Fibroblast of mammary gland (primary cell): ENCODE measurements at places on chromosomes 12 and 14.

DNA sequence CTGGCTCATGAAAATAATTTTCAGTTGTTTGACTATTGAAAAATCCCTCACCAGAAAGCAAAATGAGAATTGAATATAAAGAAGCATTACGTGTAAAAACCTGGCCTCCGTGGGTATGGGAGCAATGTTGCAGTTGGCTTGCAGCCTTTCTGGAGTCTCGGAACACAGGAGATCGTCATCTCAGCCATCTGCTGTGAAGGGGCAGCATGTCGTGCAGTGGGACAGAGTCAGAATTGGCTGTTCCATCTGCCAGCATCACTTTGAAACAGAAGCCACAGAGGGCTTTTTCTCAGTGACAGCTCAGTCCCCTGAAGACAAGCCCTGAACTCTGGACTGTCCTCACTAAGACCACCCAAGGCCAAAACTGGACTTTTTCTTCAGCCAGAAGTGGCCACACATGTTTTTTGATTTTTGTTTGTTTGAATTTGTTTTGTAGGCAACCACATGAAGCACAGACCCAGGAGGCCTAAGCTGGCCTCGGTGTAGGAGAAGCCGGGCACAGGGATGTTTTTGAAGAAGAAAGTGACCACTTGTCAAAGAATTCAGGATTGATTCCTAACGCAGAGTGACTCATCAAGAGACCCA, 170.8 kb upstream of the DYRK2 start:
- no peak for DNase-seq

DNA sequence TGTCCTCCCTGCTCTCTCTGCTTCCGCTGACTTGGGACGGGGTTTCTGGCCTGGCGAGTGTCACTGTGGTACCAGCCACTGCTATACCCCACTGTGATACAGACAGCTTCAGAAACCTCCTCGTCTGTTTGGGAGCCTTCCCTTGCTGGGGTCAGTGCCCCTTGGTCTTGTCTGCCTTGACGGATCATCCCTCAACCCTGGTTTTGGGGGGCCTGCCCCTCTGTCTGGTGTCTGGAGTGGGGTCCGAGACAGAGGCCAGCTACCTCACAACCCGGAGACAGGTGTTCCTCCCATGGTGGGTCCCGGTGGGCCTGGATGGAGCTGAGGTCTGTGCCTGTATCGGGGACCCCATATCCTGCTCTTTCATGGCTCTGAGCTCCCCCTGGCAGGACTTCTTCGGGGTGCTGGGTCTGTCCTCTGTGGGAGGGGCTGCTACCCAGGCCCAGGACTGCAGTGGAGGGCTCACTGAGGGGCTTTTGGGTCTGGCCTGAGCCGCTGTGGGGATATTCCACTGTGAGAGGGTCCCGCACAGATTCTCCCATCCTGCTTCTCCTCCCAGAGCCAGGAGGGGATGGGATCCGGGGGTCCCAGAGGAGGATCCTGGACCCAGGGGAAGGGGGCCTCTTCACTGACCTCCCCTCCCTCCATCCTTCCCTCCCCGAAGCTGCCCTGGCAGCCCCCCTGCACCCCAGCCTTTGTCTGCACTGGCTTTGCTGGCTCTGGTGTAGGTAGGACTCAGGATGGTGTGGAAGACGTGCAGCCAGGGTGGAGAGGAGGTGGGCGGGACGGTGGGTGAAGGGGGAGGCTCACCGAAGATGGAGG, 365.5 kb downstream of the TMEM121 start:
- DNase-seq = no peak

DNA sequence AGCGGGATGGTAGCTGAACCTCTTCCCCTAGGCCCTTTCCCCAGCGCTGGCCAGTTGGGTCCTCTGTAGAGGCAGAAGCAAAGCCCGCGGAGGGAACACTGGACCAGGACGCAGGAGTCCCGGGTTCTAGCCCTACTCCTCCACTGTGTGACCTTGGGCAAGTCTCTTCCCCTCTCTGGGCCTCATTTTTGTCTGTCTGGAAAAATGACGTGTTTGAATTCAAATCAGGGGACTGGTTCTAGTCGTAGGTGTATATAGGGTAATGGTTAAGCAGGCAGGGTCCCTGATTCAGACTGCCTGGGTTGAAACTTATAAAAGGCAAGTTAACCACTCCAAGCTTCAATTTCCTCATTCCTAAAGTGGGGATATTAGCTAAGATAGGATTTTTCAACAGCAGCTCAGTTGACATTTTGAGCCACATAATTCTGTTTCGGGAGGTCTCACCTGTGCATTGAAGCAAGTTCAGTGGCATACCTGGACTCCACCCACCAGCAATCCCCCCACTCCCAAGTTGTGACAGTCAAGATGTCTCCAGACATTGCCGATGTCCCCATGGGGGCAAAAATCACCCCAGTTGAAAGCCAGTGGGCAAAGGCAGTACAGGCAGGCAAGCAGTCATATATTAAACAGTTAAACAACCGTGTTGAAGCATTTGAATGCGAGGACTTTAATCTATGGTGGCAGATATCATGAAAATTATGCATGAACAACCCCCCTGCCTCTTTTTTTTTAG, 899 bp downstream of the TPCN1 start:
- no peak for DNase-seq

- peak; percentile 94 for DNase-seq
Measured at GRCh38 chr12:29245246-29245645, 96.2 kb downstream of the FAR2 start.

DNA sequence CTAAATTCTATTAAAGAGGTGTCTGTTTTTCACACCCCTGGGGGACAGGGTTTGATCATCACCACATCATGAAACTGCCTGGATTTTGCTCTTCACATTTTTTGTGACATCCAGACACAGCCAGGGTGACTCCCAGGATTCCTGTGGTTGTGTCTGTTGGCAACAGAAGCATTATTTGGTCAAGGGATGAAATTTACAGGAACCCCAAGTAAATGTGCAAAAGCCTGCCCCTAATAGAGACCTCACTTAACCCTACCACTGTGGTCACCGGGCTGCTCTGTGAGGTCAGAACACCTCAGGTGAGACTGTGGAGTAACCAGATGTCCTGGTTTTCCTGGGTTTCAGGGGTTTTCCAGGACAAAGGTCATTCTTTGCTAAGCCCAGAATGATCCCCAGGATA, 103.8 kb downstream of the DAD1 start:
- DNase-seq = no peak

- peak; percentile 15 for DNase-seq
Measured at GRCh38 chr12:124240493-124240892, 54.4 kb upstream of the RFLNA start.

DNA sequence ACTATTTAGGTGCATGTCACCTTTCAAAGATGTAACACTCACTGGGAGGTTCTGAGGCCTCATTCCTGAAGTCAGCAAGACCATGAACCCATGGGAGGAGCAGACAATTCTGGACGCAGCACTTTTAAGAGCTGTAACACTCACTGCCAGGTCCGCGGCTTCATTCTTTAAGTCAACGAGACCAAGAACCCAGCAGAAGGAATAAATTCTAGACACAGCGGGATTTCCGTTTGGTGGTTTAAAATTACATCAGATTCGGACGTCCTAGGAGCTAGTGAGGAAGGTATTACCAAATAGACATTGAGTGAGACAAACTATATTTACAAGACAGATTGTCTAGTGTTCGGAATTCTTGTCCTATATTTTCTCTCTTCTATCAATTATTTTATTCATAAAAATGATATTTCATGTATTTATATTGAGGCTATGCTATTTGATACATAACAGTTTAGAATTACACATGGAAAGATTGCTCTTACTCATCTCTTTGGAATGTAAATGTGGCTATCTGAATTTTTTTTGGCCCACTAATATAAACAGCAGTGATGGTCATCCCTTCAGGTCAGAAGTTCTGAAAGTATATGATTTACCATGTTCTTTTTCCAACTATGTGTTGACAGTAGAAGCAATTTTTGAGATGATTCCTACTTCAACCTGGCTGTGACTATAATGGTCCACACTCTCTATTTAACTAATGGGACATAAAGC, 1973.0 kb upstream of the FLRT2 start:
- peak; percentile 71 for DNase-seq

GRCh38 chr14:55303125-55303499, 31.9 kb downstream of the FBXO34 start:
- DNase-seq = no peak

DNA sequence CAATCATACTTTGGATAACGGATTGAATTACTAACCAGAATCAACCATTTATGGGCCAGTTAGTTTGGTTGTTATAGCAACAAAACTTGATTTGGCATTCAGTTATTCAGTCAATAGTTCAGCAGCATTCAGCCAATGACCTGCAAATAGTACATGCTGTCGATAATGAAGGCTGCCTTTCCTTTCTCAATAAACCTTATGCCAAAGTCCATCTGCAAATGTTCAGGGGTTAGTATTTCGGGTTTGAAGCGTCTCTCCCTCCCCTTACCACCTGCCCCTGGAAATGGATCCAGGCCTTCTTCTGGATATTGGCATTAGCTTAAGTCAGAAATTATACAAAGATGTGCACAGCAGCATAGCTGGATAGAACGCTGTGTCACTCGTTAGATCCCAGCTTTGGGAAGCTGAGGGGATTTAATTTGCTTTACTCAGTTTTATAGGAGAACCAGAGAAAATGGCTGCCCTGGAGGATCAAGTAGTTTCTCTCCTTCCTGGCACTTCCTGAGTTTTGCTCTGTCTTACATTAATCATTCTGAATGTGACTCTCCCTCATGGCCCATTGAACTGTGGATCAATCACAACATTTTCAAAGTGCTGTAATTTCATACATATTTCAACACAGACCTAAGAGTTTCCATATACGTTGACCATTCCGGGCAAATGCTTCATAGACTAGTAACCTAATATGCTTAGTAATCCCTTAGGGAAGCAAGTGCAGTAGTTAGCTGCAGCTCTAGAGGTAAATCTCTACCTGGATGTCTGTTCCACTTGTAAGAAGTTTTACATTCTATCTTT, 46.7 kb upstream of the PTPRR start:
- no peak for DNase-seq

DNA sequence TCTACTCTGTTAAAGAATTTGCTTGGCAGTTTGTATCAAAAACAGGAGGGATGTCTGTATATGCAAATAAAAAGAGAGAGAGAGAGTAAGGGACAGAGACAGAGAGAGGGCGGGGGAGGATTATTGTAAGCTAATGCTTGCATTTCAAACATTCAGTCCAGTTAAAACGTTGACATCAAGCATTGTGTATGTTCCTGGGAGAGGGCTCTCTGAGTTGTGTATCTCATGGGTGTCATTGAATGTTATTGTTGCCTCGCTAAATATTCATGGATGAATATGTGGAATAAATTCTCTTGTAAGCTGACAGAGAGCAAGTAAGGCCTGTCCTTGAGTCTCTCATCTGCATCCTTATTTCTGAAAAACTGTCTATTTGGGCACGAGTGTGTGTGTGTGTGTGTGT, 78.8 kb upstream of the VRK1 start:
- no peak for DNase-seq

- DNase-seq = no peak
Measured at GRCh38 chr14:103522649-103523574, at the start of gene CKB. TSS of gene CKB (minus strand) at chr14:103522830. CDS start at chr14:103522493, 337 bp downstream.

DNA sequence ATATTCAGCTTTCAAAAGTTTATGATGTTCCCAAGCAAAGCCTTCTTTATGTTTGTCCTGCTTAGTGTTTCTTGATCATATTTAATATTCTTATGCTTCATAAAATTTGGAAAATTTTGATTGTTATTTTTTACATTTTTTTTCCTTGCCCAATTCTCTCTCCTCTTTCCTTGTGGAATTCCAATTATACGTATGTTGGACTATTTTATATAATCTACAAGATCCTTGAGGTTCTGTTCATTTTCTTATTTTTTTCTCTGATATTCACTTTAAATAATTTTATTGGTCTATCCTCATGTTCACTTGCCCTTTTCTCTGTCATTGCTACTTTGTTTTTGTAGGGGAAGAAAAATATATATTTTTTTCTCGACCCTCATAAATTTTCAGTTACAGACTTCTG, 167.7 kb downstream of the DYRK2 start:
- no peak for DNase-seq

DNA sequence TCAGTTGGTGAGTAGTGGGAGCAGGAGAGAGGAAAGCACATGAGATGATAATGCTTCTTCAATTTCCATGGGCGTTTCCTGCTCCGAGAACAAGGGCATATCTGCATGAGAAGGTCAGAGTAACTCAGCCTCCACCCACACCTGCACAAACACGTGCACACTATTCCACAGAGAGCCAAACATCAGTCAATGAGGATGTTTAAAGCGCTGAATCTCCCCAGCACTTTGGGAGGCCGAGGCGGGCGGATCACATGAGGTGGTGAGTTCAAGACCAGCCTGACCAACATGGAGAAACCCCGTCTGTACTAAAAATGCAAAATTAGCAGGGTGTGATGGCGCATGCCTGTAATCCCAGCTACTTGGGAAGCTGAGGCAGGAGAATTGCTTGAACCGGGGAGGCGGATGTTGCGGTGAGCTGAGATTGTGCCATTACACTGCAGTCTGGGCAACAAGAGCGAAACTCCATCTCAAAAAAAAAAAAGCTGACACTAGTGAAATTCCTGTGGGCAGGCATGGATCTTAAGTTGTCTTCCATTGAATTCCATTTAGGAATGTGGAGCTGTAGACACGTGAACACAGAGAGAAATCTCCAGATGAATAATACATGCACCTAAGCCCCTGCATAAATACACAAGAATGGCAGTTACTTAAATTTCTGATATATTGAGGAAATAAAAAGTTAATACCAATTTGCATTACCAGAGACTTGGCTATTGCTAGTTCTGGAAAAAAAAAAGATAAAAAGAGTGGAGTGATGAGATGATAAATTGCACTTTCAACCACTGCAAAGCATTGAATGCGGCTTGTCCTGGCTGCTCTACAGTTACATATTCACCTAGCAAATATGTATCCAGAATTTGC, 1097.4 kb upstream of the TMEM132C start:
- DNase-seq = peak; percentile 85

GRCh38 chr12:55743406-55744339, 751 bp downstream of the GDF11 start:
- peak; percentile 66 for DNase-seq

DNA sequence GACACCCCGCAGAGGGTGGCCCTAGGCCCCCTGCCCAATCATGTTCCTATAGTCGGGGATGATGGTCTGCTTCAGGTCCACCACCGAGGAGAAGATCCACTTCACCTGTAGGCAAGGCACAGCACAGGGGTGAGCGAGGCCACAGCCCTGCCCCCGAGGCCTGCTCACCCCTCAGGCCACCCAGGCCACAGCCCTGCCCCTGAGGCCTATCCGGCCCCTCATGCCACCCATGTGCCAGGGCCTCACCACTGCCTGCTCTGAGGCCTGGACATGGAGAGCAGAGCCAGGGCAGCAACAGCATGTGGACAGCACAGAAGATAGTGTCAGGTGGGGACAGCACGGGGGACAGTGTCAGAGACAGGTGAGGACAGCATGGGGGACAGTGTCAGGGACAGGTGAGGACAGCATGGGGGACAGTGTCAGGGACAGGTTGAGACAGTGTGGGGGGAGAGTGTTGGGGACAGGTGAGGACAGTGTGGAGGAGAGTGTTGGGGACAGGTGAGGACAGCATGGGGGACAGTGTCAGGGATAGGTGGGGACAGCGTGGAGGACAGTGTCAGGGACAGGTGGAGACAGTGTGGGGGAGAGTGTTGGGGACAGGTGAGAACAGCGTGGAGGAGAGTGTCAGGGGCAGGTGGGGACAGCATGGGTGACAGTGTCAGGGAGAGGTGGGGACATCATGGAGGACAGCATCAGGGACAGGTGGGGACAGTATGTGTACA, 239.7 kb downstream of the TMEM121 start:
- DNase-seq = no peak

- no peak for DNase-seq
Measured at GRCh38 chr12:7073946-7074345, 13.4 kb downstream of the C1S start.

- DNase-seq = no peak
Measured at GRCh38 chr14:75370416-75371205, 57.2 kb upstream of the JDP2 start.

- no peak for DNase-seq
Measured at GRCh38 chr14:60166142-60166541, 944 bp upstream of the DHRS7 start.

- no peak for DNase-seq
Measured at GRCh38 chr14:51677738-51678137, 26.0 kb downstream of the FRMD6 start.
